ENCODE measurements at places on chromosomes 12 and 14. TPM values are rescaled to one million over a fixed set of nuclear protein-coding genes. Genes with fewer than 3 reads are reported as not detected.

DNA sequence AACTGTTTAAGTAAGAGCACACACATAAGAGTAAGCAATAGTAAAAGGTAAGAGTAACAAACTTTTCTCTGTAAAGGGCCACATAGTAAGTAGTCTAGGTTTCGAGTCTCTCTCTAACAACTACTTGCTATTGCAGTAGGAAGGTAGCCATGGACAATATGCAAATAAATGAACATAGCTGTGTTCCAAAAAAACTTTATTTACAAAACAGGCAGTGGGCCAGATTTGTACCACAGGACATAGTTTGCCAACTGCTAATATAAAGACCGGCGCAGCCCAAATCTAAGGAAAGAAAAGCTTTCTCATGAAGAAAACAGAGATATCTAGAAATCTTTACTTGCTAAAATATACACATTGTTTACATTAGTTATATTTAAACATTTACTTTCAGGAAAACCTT lies 239.0 kb upstream of the EGLN3 start:
- no peaks in the 10 kb centered on the region for H3K36me3 ChIP-seq
- H3K4me1 ChIP-seq, result no peaks in the 10 kb centered on the region
- DNase-seq, result no peak
- no peak overlapping the region for H3K4me3 ChIP-seq

DNA sequence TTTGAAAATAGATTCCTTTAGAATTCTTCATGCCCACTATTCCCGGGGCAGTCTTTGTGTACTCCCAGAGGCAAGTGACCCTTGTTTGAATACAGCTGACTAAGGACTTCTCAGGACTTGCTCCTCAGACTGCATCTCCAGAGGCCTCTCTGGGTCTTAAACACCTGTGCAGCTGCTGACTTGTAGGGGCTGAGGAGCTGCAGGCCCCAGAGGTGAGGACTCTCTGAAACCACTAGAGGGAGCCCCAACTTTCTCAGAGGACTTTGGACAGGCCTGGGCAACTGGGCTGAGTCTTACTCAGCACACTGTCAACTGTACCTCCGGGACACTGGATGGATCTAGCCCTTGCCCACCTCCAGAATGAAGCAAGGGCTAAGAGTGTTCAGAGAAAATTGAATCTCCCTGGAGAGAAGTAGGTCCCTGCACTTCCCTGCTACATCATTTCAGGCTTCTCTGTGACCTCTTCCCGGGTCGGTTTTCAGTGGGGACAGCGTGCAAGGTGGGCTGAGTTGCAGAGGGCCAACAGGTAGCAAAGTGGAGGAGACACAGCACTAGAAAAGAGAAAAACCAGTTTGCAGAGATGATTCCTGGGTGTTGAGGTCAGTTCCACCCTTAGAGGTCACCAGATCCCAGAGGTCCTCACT lies 164.6 kb downstream of the TMEM117 start:
- H3K27ac ChIP-seq, result no peak overlapping the region
- H3K4me3 ChIP-seq, result no peak overlapping the region
- H3K4me1 ChIP-seq, result no peaks in the 10 kb centered on the region
- peak; percentile 27 for DNase-seq

The SYNDIG1L gene
- total RNA-seq, result not detected

GRCh38 chr14:56299306-56299984 lies 181.2 kb downstream of the PELI2 start:
- no peaks in the 10 kb centered on the region for H3K36me3 ChIP-seq
- H3K27ac ChIP-seq, result no peak overlapping the region
- H3K4me3 ChIP-seq, result no peak overlapping the region
- no peaks in the 10 kb centered on the region for H3K4me1 ChIP-seq
- DNase-seq, result no peak

DNA sequence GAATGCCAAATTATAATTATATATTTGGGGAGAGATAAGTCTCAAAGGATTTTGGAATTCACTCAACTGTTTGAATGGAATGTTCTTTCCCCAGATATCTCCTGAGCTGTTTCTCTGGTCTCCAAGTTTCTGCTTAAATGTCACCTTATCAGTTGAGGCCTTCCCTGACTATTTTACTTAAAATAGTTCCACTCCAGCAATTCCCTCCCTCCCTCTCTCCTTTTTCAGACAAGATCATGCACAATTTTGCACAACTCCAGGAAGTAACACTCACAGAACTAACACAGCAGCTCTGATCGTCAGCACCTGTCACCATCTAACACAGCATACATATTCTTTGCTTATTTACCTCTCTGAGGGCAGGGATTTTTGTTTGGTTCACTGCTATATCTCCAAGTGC lies 12.5 kb downstream of the BTG1 start:
- DNase-seq, result no peak
- H3K27me3 ChIP-seq, result no peaks in the 10 kb centered on the region
- no peak overlapping the region for H3K27ac ChIP-seq
- H3K36me3 ChIP-seq, result peaks cover 2% of the 10 kb centered on the region
- H3K4me3 ChIP-seq, result no peak overlapping the region

The MORN3 gene
- total RNA-seq, result 0.22 TPM

- H3K4me1 ChIP-seq, result peaks cover 7% of the 10 kb centered on the region
- H3K27ac ChIP-seq, result peak overlapping the region; percentile 98
- peak; percentile 48 for DNase-seq
These were observed 9.6 kb upstream of the NEMF start for GRCh38 chr14:49862089-49862673.

DNA sequence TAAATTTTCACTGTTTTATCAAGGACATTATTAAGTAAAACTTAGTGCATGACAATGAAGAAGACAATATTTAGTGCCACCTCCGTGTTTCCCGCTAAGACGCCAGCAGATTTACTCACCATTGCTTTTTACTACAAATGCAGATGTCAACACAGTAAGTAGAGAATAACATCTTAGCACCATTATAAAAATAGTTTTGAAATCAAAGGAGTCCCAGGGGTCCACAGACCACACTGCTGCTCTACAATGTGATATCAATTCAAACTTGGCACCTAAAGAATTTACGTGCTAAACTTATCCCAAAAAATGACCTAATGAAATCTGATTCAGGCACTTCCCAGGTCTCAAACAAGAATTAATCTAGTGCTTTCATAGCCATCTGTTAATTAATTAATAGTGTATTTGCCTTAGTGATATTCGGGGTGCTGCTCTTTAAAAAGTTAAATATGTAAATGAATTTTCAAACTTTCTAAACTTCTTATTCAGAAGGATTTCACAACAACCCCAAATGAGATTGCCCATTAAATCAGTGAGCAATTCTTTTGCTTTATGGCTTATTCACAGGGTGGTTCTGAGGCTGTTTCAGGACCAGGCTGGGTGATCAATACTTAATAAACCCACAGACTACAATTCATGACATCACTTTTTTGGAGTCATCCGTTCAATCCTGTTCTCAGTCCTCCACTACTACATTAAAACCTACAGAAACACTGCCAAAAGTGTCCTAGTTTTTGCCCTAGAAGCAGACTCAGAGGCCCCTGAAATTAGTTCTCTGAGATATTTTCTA lies 161.3 kb upstream of the LMNTD1 start:
- no peaks in the 10 kb centered on the region for H3K36me3 ChIP-seq
- no peaks in the 10 kb centered on the region for H3K27me3 ChIP-seq
- no peak overlapping the region for H3K4me3 ChIP-seq
- H3K4me1 ChIP-seq, result no peaks in the 10 kb centered on the region
- DNase-seq, result no peak

The EFS gene
- total RNA-seq, result 0.07 TPM

- no peaks in the 10 kb centered on the region for H3K27me3 ChIP-seq
- no peak overlapping the region for H3K27ac ChIP-seq
- H3K4me3 ChIP-seq, result no peak overlapping the region
- no peaks in the 10 kb centered on the region for H3K36me3 ChIP-seq
These were observed 161.2 kb downstream of the TTC8 start for GRCh38 chr14:88985654-88986053.

GRCh38 chr14:37023875-37024565 lies 148.4 kb downstream of the SLC25A21 start:
- no peak overlapping the region for H3K27ac ChIP-seq
- H3K27me3 ChIP-seq, result no peaks in the 10 kb centered on the region
- H3K4me3 ChIP-seq, result no peak overlapping the region
- peaks cover 7% of the 10 kb centered on the region for H3K4me1 ChIP-seq
- DNase-seq, result no peak

- H3K4me3 ChIP-seq, result no peak overlapping the region
- H3K4me1 ChIP-seq, result peaks cover 4% of the 10 kb centered on the region
- DNase-seq, result no peak
- no peaks in the 10 kb centered on the region for H3K36me3 ChIP-seq
- no peaks in the 10 kb centered on the region for H3K27me3 ChIP-seq
These were observed 3.8 kb downstream of the POMT2 start for GRCh38 chr14:77316872-77317301.

The SERPINA9 gene
- total RNA-seq, result not detected

- DNase-seq, result no peak
- no peaks in the 10 kb centered on the region for H3K27me3 ChIP-seq
These were observed 23.7 kb downstream of the HEBP1 start for GRCh38 chr12:12976366-12976765.

The BEST3 gene
- not detected for total RNA-seq

- no peaks in the 10 kb centered on the region for H3K4me1 ChIP-seq
- no peaks in the 10 kb centered on the region for H3K27me3 ChIP-seq
- H3K27ac ChIP-seq, result no peak overlapping the region
These were observed 192.5 kb upstream of the PWP1 start for GRCh38 chr12:107493135-107493494.

The RASSF9 gene
- total RNA-seq, result not detected

The TOMM20L gene
- total RNA-seq, result not detected

The THAP2 gene
- total RNA-seq, result 5.7 TPM

The P2RX4 gene
- total RNA-seq, result 14.2 TPM

DNA sequence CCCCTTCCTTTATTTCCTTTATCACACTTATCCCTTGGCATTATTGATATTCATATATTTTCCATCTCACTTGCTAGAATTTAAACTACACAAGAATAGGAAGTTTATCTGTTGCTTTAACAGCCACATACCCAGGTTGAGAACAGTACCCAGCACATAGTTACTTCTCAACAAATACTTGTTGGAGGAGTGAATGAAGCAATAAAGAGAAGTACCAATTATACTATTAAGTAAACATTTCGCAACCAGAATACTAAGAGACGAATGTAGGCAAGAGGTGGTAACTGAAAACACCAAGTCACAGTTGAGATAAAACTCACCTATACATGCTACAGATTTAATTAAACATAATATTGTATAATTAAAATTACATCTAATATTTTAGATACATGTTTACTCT lies 110.9 kb downstream of the FSCB start:
- no peak overlapping the region for H3K27ac ChIP-seq
- no peak overlapping the region for H3K4me3 ChIP-seq
- H3K4me1 ChIP-seq, result no peaks in the 10 kb centered on the region

The CPNE8 gene
- 3.4 TPM for total RNA-seq

The MTERF2 gene
- total RNA-seq, result 30.3 TPM

DNA sequence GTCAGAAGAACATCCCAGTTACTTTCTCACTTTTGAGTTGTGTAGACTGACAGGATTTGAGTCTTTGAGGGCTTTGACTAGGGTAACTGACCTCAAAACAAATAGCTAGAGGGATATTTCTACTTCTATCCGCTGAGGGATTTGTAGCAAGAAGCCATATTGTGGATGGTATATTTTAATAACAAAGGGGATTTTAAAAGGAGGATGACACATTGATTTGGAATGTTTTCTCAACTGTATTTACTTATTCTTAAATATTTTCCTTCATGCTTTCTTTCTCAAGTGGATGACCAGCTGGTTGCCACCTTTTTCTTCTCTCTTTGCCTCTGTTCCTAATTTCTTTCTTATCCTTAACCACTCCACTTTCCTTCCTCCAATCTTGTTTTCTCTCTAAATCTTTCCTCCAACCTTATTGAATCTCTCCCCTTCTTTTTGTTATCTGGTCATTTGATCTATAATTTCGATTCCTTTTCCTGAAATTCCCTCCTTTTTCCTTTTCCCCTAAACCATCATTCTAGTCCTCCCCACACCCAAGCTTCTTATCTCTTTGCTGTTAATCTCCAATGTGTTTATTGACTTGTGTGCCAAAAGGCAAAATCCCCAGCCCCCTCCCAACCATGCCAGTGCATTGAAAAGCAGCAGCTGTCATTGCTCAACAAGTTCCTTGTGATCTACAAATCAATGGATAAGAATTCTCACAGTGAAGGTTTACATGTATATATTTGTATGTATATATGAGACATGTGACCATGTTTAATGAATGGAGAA lies 411.6 kb downstream of the RAD51B start:
- no peaks in the 10 kb centered on the region for H3K36me3 ChIP-seq
- DNase-seq, result no peak
- no peaks in the 10 kb centered on the region for H3K27me3 ChIP-seq
- no peak overlapping the region for H3K4me3 ChIP-seq
- no peak overlapping the region for H3K27ac ChIP-seq

GRCh38 chr12:89494411-89495231 lies 30.0 kb downstream of the GALNT4 start:
- no peaks in the 10 kb centered on the region for H3K27me3 ChIP-seq
- peak overlapping the region; percentile 26 for H3K27ac ChIP-seq
- peaks cover 13% of the 10 kb centered on the region for H3K4me1 ChIP-seq
- peak; percentile 39 for DNase-seq

- H3K36me3 ChIP-seq, result no peaks in the 10 kb centered on the region
- no peak for DNase-seq
- no peak overlapping the region for H3K27ac ChIP-seq
- no peaks in the 10 kb centered on the region for H3K4me1 ChIP-seq
These were observed 90.7 kb upstream of the PTPRR start for GRCh38 chr12:71011261-71011660.

GRCh38 chr14:33364466-33364865 lies 425.8 kb downstream of the NPAS3 start:
- H3K4me1 ChIP-seq, result no peaks in the 10 kb centered on the region
- DNase-seq, result no peak
- no peaks in the 10 kb centered on the region for H3K27me3 ChIP-seq
- H3K36me3 ChIP-seq, result no peaks in the 10 kb centered on the region
- H3K4me3 ChIP-seq, result no peak overlapping the region
